Heart right ventricle (tissue), 16 donors: ENCODE measurements at places on chromosomes 12 and 14. TPM values are rescaled to one million over a fixed set of nuclear protein-coding genes. Genes with fewer than 3 reads are reported as not detected.

Gene TUNAR
- polyA plus RNA-seq = not detected

GRCh38 chr12:115305275-115305674 is 621.3 kb upstream of the TBX3 start:
- DNase-seq = no peak

- DNase-seq = peak; percentile 35
Observed at GRCh38 chr14:69044965-69045555, 66.0 kb upstream of the ACTN1 start.

- no peak for DNase-seq
Observed at GRCh38 chr14:61730756-61731373, 31.4 kb upstream of the SNAPC1 start.

DNA sequence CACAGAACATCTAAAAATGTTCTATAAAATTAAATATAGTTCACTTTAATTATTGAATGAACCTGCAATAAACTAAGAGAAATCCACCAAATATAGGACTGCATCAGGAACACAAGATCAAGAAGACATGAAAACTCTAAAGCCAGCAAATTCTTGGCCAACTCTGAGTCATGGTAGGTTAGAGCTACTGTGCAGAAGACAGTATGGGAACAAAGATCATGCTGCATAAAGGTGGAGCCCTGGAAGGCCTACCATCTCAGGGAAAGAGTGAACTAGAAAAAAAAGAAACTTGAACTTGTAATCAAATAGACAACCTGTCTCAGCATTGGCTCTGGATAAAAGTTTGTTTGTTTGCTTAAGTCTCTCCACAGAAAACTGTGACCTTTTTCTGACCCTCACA is 66.9 kb upstream of the CNOT2 start:
- no peak for DNase-seq
